ENCODE measurements at places on chromosomes 16 and 17. TPM values are rescaled to one million over a fixed set of nuclear protein-coding genes. Genes with fewer than 3 reads are reported as not detected.

GRCh38 chr17:63275318-63275970 lies 170.7 kb downstream of the CYB561 start:
- DNase-seq: no peak

DNA sequence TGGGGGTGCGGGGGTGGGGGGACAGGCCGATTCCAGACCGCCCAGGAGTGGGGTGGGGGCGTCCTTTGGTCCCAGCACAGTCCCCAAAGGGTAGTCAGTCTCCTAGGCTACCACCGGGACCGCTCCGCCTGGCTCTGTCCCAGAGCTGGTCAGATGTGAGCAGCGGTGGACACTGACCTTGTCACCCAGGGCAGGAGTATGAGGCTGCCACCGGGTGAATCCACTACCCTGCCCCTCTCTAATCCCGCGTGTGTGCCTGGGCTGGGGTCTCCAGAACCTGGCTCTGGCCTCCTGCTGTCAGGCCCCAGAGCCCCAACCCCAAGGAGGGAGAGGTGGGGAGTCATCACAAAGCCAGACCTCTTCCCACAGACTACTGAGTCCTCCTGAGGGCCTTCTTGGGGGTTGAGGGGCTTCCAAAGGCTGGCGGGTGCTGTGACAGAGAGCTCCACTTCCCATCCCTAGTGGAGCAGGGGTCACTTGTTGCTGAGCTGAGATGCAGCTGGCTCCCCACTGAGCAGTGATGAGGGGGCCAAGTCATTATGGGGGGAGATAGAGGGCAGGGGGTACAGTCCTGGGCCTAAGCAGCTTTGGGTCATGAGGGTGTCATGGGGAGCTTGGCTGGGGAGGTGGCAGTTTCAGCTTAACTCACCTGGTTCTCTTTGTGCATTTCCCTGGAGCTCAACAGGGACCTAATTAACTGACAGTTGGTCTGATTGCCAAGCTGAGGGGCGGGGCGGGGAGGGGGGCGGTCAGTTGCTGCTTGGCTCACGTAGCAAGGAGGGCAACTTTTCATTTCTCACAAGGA lies 1.2 kb downstream of the PPP1R1B start:
- no peak for DNase-seq

The GRAP gene
- not detected for total RNA-seq

The WIPF2 gene
- 28.3 TPM for total RNA-seq

DNA sequence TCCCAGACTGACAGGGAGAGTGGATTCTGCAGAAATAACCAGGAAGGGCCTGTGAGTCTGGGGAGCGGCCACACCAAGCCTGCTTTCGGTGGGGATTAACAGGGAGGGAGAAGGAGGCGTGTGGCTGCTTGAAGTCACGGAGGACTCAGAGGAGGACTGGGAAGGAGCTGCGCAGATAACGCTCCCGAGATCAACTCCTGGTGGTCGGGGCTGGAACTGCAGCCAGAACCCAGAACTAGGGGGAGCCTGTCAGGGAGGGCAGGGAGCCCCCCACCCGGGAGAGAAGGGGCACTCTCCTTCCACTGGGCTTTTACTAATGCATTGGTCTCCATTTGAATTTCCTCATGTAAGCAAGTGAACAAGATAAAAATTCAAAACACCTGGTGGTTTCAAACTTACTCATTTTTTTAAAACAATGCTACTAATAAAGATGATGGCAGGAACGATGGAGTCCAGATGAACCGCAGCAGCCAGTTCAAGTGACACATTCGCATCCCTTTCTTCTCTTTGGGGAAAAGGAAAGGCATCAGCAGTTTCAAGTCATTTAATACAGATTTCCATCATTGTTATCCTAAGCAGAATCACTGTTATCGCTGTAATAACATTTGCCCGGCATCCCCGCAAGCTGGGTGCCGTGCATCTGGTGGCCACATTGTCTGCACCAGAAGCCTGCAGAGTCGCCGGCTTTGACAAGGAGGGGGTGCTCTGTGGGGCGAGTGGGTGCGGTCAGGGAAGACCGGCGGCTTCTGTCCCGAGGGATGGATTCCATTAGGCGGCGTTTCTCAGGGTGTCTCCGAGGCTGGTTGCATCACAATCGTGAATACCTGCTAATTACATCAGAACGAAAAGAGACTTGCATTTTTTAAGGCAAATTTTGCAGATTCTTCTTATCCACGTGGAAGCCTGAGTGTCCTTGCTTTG lies 183.0 kb downstream of the FOXL1 start:
- no peak for DNase-seq

GRCh38 chr17:22460461-22461063 lies 768.2 kb downstream of the KCNJ18 start:
- peak; percentile 65 for DNase-seq

The ERN1 gene
- 20.8 TPM for total RNA-seq

DNA sequence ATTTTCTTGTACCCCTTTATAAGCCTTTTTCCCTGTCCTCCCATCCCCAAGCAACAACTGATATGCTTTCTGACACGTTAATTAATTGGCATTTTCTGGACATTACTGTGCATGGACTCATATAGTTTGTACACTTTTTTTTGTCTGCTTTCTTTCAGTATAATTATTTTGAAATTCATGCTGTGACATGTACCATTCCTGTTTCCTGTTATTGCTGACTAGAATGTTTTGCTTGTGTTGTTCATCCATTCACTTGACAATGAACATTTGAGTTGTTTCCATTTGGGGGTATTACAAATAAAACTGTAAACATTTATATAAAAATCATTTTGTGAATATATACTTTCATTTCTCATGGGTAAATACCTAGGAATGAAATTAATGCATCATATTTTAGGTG lies 50.6 kb downstream of the RBBP6 start:
- DNase-seq: no peak

GRCh38 chr17:77233635-77234334 lies 93.0 kb downstream of the SEC14L1 start:
- DNase-seq: no peak

DNA sequence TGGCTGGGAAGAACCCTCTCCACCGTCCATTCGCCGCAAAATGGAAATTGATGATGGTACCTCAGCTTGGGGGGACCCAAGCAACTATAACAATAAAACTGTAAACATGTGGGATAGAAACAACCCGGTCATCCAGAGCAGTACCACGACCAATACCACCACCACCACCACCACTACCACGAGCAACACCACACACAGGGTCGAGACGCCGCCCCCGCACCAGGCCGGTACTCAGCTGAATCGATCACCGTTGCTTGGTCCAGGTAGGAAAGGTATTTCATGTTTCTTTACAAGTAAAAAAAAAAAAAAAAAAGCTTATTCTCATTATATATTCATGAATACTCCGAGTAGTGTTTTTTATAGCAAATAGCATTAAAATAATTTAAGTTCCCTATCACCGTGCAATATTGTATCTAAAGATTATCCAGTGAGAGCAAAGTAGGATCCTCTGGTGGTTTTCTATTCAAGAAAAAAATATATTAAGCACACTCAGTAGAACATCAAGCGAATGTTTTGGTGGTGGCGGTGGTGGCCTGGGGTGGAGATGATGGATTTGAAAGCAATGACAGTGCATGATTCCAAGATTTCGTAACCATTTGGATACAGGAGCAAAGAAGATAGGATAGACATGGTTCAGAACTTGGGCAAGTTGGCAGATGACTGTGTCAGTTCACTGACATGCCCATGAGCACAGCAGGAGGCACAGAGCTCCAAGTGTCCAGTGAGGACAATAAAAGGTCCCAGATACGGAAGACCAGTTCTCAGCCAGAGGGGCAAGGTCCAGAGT lies 77.2 kb downstream of the TMC6 start:
- DNase-seq: peak; percentile 66

- DNase-seq: no peak
Observed at GRCh38 chr16:97822-98221, 19.8 kb downstream of the MPG start.

The WSCD1 gene
- total RNA-seq: 3.8 TPM

DNA sequence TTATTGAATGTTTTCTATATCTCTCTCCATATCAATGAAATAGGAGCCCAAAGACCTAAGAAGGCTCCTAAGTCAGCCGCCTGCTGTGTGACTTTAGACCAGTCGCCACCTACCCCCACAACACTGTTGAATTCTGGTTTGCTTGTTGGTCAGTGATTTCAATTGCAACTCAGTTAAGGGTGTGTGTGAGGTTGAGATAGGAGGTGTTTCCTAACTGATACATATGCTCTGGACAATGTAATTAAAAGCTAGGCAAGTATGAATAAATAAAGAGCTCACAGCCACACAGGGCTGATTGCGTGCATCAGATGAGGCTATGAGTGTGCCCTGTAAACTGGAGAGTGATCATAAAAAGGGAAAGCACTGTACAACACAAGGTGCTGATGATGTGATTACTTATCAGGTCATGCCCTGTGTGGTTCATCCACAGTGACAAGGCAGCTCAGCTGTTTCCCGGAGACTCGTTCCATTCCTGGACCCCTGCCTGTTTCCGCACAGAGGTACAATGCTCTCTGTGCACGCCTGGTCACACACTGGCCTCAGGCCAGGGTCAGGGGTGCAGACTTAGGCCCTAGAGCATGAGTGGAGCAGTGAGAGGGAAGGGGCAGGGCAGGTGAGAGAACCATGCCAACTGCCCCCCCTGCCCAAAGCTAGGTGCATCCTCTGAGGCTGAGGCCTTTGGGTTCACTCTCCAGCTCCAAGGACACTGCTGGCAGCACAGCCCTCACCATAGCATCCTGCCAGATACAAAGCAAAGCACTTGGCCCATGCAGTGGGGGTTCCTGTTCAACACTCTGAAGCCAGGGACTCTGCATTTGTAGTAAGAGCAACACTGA lies 3.3 kb upstream of the KRT35 start:
- DNase-seq: no peak

- no peak for DNase-seq
Observed at GRCh38 chr17:8506145-8506544, 70.5 kb downstream of the NDEL1 start.
